CD8-positive, alpha-beta T cell (primary cell): ENCODE measurements at places on chromosomes 3 and 15. TPM values are rescaled to one million over a fixed set of nuclear protein-coding genes. Genes with fewer than 3 reads are reported as not detected.

- DNase-seq: no peak
Observed at GRCh38 chr3:124558991-124559845, 171.0 kb upstream of the UMPS start.

- no peak for DNase-seq
Observed at GRCh38 chr15:73517566-73517965, 74.6 kb downstream of the REC114 start.

DNA sequence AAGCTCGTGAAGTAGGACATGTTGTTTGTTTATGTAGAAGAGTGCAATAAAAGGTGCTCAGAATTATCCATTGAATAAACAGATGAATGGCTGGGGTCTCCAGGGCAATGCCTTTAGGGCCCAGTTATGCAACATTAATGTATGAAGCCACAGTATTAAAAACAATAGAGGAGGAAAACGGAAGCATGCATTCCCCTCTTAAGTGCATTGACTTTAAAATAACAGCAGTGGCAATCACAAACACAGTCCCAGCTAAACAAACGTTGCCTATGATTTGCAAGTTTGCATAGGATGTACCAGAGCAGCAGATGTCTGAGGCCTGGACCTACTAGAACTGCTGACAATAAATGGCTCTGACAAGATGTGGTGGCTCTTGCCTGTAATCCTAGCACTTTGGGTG is 60.6 kb upstream of the GCNT3 start:
- no peak for DNase-seq

DNA sequence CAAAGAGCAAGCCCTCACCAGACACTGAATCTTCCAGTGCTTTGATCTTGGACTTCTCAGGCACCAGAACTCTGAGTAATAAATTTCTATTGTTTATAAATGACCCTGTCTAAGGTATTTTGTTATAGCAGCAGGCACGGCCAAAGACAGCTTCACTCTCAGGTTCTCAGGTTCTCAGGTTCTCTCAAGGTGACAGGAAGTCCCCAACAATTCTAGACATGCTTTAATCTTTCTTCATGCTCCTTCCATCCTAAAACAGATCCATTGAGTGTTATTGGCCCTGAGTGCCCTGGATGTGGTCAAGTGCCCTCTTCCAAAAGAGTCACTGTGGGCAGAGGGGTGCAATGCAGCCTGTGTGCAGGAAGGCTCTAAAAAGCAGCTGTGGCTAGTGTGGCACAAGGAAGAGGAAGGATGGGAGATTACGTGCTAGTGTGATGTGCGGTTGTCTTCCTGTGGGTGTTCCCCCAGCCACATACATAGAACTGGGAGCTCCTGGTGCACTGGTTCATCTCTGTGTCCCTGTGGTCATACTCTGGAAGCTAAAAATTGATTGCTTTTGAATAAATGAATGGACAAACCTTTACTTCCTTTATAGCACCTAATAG is 11.0 kb upstream of the RAB7A start:
- DNase-seq: peak; percentile 7

GRCh38 chr3:66490984-66491383 is 9.8 kb downstream of the LRIG1 start:
- no peak for DNase-seq

DNA sequence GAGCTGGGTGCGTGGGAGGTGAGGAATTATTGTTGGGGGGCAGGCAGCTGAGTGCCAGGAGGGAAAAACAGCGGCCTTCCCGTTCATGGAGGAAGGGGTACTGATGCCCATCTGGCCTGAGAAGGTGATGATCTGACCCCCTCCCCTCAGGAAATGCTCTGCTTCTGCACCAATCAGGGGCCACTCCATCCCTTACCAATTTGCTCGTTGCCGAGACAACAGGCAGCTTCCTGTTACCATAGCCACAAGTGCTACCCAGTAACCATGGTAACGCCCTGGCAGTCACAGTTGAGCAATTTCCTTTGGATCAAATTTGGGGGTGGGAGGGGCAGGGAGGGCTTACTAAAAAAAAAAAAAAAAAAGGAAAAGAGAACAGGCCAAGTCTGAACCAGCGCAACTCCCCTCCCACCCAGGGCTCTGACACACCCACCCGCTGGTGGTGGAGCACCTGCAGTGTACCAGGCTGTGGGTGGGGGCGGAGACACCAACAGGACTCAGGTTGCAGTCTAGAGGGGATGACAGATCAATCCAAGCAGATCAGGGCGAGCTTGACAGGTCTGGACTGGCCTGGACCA is 13.7 kb downstream of the CELF6 start:
- DNase-seq: peak; percentile 53

GRCh38 chr3:82978368-82978767 is 1216.9 kb upstream of the GBE1 start:
- DNase-seq: no peak

GRCh38 chr15:29046281-29046810 is 160.6 kb downstream of the APBA2 start:
- DNase-seq: no peak

DNA sequence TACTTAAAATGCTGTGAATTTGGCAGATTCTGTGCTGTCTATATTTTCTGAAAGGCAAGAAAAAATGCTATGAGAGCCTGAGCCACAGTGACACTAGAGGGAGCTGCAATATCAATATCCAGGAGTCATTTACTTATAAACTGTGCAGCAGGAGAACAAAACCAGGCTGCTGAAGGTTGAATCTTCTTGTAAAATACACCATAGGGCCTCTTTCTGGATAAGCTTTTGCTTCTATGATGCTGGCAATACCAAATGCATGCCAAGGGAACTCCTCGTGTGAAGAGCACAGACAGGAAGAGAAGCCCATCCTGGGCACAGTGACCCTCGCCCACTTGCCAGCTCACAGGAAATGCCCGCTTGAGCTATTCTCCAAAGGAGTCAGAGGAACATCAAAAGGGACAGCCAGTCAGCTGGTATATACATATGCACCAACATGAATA is 48.0 kb upstream of the TSPAN3 start:
- DNase-seq: peak; percentile 32

- no peak for DNase-seq
Observed at GRCh38 chr3:47250309-47251060, 32.1 kb downstream of the KIF9 start.

DNA sequence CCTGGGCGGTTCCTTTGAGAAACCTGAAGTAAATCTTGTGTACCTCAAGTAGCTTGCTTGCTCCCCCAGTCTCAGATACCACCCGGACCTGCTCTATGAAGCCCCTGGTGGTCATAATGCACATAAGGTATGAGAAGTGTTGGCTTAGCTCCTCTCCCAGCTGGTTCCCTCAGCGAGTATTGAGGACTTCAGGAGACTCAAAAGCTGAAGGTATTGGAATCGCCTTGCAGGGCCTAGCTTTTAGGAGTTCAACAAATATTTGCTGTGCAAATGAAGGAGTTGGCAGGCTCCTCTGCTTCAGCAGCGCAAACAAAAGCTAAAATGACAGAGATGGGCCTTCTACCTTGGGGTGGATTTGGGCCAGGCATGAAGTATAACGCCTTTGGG is 1.7 kb downstream of the CMTM8 start:
- peak; percentile 29 for DNase-seq

GRCh38 chr3:14676881-14677280 is 1.9 kb downstream of the C3orf20 start:
- DNase-seq: no peak

GRCh38 chr3:56862352-56863062 is 60.8 kb upstream of the ARHGEF3 start:
- DNase-seq: no peak

GRCh38 chr3:45575386-45575923 is 19.1 kb upstream of the LIMD1 start:
- DNase-seq: no peak

- no peak for DNase-seq
Observed at GRCh38 chr15:89105147-89105546, 16.9 kb downstream of the ABHD2 start.

- no peak for DNase-seq
Observed at GRCh38 chr15:61169904-61170695, 59.0 kb downstream of the RORA start.

GRCh38 chr3:150393745-150394144 is 14.4 kb upstream of the TSC22D2 start:
- DNase-seq: no peak

DNA sequence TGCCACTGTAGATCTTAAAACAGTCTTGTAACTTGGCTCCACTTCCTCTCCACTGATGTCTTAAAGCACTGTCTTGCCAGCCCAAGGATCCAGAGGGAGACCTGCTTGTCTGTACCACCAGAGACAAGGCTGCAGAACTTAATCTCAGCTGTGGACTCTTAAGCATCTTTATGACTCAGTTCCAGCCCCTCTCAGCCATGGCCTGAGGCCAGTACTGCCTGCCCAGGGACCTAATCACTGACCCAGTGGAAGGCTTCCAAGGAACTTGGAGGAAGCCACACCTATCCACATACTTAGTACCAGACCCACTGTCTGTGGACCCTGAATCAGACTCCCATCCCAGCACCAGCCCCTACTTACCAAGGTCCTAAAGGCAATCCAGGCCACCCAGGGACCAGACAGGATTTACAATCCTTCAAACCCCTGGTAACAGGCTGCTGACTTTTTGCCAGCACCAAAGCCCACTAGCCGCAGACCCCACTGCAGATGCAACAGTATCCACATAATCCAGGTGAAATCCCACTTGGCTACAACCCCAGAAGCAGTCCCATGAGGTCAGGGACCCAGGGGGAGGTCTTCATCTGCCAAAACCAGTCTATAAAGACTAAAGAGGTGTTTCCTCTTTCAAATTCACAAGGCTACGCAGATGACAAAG is 41.9 kb upstream of the PRR20G start:
- DNase-seq: no peak

- no peak for DNase-seq
Observed at GRCh38 chr15:54540721-54541120, 562.5 kb downstream of the UNC13C start.

- no peak for DNase-seq
Observed at GRCh38 chr3:146501752-146502151, 32.4 kb upstream of the PLSCR2 start.

DNA sequence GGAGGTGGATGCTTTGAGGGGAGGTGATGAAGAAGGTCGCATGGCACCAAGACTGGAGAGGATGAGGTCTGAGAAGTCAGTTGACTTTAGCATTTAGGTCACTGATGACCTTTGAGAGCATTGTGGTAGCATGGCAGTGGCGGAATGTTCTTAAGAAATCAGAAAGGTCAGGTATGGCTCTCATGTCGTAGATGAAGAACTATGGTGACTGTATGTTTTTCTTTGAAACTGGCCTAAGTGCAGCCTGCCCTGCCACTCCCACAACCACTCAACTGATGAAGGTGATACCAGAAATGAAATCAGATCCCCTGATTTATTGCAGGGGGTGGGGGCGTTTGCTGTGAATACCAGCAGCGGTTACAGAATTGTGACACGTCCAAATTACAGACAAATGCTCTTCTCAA is 102.6 kb downstream of the ITPR1 start:
- no peak for DNase-seq

GRCh38 chr3:115148142-115148790 is 1.2 kb upstream of the ZBTB20 start:
- no peak for DNase-seq

DNA sequence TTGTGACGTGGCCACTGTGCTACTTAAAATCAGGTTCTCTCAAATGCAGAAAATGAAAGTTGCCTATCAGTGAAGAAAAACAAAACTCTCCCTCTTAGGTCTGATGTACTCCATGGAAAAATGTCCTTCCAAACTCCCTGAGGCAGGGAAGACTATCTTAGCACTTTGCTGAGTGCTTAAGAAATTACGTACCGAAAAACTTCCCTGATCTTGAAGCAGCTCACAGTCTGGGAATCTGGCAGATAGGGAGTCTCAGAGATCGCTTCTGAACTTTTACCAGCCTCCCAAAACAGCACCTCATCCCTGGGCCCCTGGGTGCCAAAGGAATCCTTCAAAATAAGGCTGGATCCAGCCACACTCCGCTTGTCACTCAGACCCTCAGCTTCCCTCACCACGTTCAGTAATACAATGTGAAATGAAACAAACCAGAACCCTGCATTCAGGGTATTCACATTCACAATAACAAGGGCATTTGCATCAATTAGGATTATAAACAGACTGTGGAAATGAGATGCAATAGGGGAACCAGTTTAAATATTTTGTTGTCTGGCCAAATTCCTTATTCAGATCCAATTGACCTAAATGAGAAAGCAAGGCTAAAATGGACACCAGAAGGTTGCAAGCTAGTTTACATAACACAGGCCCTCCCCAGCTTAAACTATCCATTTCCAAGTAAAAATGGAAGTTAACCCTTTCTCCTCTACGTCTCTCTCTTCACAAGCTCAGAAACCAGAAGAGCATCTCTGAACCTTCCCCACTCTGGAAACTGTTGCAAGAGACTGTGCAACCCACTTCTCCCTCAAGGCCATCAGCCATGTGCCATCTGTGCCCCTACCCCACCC is 20.9 kb downstream of the OSBPL10 start:
- DNase-seq: no peak

TMPRSS7 gene
- total RNA-seq: not detected

SUSD5 gene
- total RNA-seq: not detected

LRRK1 gene
- 0.39 TPM for total RNA-seq

TTLL13 gene
- total RNA-seq: 1.1 TPM

SPATA12 gene
- total RNA-seq: not detected

TRIM71 gene
- not detected for total RNA-seq

CDHR4 gene
- 0.17 TPM for total RNA-seq

PIF1 gene
- 0.50 TPM for total RNA-seq

PLCH1 gene
- total RNA-seq: not detected

JMJD7 gene
- total RNA-seq: 27.5 TPM

MOBP gene
- total RNA-seq: not detected

TEX264 gene
- total RNA-seq: 18.7 TPM

MYZAP gene
- total RNA-seq: 0.31 TPM

ZBTB47 gene
- 0.33 TPM for total RNA-seq

MST1R gene
- 0.22 TPM for total RNA-seq

GOLGA6D gene
- 0.14 TPM for total RNA-seq
